ENCODE measurements at places on chromosomes 5 and 9.

- no peaks in the 10 kb centered on the region for H3K36me3 ChIP-seq
- DNase-seq: no peak
- no peaks in the 10 kb centered on the region for H3K27me3 ChIP-seq
- no peak overlapping the region for H3K27ac ChIP-seq
- H3K4me1 ChIP-seq: no peaks in the 10 kb centered on the region
Measured at GRCh38 chr5:32545102-32545800, 40.1 kb upstream of the SUB1 start.

GRCh38 chr5:132261881-132262845 lies 4.7 kb downstream of the PDLIM4 start:
- H3K36me3 ChIP-seq: no peaks in the 10 kb centered on the region
- no peaks in the 10 kb centered on the region for H3K4me1 ChIP-seq
- H3K27ac ChIP-seq: no peak overlapping the region
- no peak overlapping the region for H3K4me3 ChIP-seq

- H3K27me3 ChIP-seq: no peaks in the 10 kb centered on the region
- no peak overlapping the region for H3K4me3 ChIP-seq
- no peaks in the 10 kb centered on the region for H3K36me3 ChIP-seq
- H3K4me1 ChIP-seq: peaks cover 3% of the 10 kb centered on the region
- H3K27ac ChIP-seq: no peak overlapping the region
Measured at GRCh38 chr5:87015901-87016300, 251.8 kb upstream of the RASA1 start.

- no peaks in the 10 kb centered on the region for H3K27me3 ChIP-seq
- DNase-seq: no peak
- H3K27ac ChIP-seq: no peak overlapping the region
- H3K36me3 ChIP-seq: no peaks in the 10 kb centered on the region
- no peak overlapping the region for H3K4me3 ChIP-seq
- no peaks in the 10 kb centered on the region for H3K4me1 ChIP-seq
Measured at GRCh38 chr5:45093377-45093776, 284.6 kb downstream of the MRPS30 start.

- no peaks in the 10 kb centered on the region for H3K27me3 ChIP-seq
- DNase-seq: peak; percentile 9
- H3K36me3 ChIP-seq: no peaks in the 10 kb centered on the region
- H3K4me1 ChIP-seq: no peaks in the 10 kb centered on the region
- no peak overlapping the region for H3K27ac ChIP-seq
- H3K4me3 ChIP-seq: no peak overlapping the region
Measured at GRCh38 chr9:503326-503725, 288.7 kb downstream of the DOCK8 start.

GRCh38 chr9:36559036-36559695 lies 13.5 kb upstream of the MELK start:
- no peaks in the 10 kb centered on the region for H3K36me3 ChIP-seq
- H3K27me3 ChIP-seq: no peaks in the 10 kb centered on the region
- H3K27ac ChIP-seq: no peak overlapping the region
- peak; percentile 38 for DNase-seq
- H3K4me1 ChIP-seq: no peaks in the 10 kb centered on the region
